ENCODE measurements at places on chromosomes 1 and 21.

DNA sequence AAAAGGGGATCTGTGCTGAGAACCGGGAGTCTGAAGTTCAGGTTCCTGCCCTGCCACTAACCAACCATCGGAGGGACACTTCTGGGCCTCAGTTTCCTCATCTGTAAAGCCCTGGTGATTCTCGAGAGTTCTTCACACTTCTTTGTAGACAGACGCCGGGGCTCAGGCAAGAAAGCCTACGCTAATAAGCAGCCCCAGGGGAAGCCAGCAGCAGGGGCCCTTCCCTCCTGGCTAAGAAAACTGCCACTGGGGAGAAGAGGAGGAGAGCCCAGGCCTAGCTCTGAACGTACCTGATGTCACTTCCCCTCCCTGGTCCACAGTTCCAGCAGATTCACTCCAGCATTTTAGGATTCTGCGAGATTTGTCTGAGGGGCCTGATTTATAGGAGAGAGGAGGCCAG lies 76.0 kb downstream of the CAMK2N1 start:
- DNase-seq = no peak

- no peak for DNase-seq
These were observed 53.2 kb upstream of the LYST start for GRCh38 chr1:235919833-235920441.

GRCh38 chr1:15411593-15412137 lies 2.0 kb downstream of the EFHD2 start:
- DNase-seq = no peak

DNA sequence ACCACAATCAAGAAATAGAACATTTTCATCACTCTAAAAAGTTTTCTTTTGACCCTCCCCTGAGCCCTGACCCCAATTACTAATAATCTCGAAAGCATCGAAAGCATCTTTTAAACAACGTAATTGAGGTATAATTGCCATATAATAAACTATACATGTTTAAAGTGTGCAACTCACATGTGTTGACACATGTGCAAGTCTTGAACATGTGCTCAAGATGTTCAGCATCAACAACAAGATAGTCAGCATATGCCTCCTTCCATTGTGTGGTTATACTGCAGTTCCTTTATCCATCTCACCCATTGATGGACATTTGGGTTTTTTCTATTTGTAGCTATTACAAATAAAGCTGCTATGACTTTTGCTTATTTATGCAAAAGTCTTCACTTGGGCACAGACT lies 90.7 kb downstream of the RIPK4 start:
- no peak for DNase-seq

GRCh38 chr1:166947398-166948043 lies 27.8 kb downstream of the ILDR2 start:
- DNase-seq = no peak

DNA sequence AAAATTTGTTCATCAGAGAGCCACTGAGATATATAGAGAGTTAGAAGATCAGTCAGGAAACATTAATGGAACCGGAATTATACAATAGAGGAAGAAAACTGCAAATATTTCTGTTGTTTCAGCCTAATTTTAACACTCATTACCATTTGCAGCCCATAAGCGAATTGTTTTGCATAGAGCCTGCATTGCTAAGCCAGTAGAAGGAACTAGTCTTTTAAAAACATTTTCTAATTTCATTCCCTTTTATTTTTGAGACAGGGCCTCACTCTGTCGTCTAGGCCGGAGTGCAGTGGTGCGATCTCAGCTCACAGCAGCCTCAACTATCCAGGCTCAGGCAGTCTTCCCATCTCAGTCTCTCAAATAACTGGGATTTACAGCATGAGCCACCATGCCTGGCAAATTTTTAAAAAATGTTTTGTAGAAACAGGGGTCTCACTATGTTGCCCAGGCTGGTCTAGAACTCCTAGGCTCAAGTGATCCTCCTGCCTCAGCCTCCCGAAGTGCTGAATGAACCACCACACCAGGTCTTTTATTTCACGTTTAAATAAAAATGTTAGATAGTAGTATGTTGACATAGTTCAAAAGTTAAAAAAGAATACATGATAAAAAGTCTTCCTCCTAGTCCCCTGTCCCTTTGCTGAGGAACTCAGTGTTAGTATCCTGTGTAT lies 25.3 kb downstream of the MPZL1 start:
- DNase-seq = no peak

DNA sequence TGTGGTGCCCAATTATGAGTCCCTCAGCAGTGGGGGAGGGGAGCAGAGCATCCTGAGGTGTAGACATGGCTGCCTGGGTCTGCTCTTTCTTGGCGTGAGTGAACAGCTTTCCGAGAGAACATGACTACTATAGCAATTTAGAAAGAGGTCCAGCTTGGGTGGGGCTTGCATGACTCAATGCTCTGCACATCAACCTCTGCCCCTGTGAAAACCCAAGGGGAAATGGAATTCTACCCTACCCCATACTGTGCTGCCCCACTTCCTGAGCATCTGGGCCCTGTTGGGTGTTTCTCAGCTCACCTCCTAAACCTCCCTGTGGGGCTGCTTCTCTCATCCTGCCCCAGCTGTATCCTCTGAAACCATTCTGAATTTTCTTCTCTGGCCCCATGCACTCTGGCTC lies 8.2 kb upstream of the AZIN2 start:
- no peak for DNase-seq

GRCh38 chr1:152886758-152887409 lies 8.8 kb downstream of the SMCP start:
- no peak for DNase-seq

Measured in cortex of kidney (tissue), 1 donor.